Activated naive CD8-positive, alpha-beta T cell treated with anti-CD3 and anti-CD28 coated beads for 36 hours (primary cell): ENCODE measurements at places on chromosomes 5 and 9. TPM values are rescaled to one million over a fixed set of nuclear protein-coding genes. Genes with fewer than 3 reads are reported as not detected.
A peak's percentile ranks its signal among the peaks of the same experiment; 100 is the strongest.

DNA sequence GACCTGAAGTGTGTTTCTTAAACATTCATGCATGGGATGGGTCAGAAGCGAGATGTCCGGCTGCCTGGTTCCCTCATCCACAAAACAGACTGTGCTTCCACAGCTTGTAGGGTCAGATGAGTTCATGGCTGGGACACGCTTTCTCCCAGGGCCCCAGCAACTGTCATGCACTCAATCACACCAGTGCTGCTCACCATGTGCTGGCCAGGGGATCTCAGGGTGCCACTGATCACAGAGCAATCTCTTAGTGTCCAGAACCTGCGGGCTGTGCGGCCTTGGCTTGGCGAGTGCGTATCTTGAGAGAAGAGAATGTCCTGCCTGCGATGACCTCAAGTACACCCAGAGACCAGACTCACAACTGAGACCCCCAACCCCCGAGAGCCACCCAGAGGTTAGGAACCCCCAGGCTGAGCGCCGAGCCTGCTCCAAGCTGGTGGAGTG is 26.0 kb upstream of the FCN2 start:
- peaks cover 25% of the 10 kb centered on the region for H3K27me3 ChIP-seq
- peaks cover 4% of the 10 kb centered on the region for H3K4me1 ChIP-seq
- no peak overlapping the region for H3K27ac ChIP-seq
- no peak for DNase-seq
- H3K4me3 ChIP-seq = no peak overlapping the region
- H3K36me3 ChIP-seq = no peaks in the 10 kb centered on the region

DNA sequence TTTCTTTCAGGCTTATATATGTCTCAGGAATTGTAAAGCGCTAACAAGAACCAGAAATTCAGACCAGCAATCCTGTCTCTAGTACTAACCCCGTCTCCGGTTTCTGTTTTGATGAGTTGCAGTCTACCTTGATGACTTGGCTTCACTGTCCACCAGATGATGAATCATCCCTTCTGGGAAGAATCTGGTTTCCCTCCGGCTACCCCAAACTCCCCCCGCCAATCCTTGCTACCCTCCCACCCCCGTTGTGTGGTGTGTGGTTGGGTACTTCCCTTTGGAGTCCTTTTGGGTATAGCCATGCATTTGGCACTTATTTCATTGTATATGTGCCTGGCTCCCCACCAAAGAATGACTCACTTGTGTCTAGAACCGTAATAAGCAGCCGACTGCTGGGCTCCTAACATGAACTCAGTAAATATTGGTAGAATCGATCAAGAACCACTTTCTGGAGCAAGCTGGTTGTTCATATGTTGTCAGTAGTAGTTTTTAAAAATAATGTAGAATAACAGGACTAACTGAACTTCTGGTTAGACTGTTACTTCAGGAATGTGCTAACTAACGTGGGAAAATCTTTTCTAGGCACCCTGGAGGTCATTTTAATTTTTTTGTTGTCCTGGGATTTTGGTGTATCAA is 8.3 kb upstream of the TGFBI start:
- H3K4me1 ChIP-seq = no peaks in the 10 kb centered on the region
- no peak for DNase-seq
- no peak overlapping the region for H3K27ac ChIP-seq
- no peak overlapping the region for H3K4me3 ChIP-seq
- H3K36me3 ChIP-seq = no peaks in the 10 kb centered on the region

- H3K4me1 ChIP-seq = peaks cover 4% of the 10 kb centered on the region
- peak; percentile 1 for DNase-seq
- no peak within 1 kb of the TSS for H3K27ac ChIP-seq
- peaks cover 72% of the 10 kb centered on the region for H3K27me3 ChIP-seq
- peak within 1 kb of the TSS; percentile 61 for H3K4me3 ChIP-seq
Measured at GRCh38 chr5:72107131-72107900, at the start of gene MAP1B. TSS of gene MAP1B (plus strand) at chr5:72107475. CDS start at chr5:72107532, 57 bp downstream.

DNA sequence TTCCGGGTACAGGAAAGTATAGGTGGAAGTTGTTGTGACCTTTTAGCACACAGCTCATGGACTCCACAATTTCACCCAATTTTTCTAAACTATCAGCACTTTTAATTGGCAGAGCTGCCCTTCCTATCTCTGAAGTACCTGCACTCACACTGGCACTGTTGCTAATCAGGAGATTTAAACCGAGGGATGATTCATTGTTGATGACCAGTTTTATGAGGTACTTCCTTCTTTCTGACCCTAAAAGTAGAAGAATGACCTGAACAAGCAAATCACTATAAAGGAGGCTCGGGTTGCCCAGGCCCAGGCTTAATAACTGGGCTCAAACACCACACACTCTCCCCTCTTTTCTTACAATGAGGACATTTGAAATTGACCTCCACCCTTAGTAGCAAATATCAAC is 105.9 kb downstream of the KCNN2 start:
- no peaks in the 10 kb centered on the region for H3K36me3 ChIP-seq
- no peaks in the 10 kb centered on the region for H3K4me1 ChIP-seq
- DNase-seq = no peak
- H3K27ac ChIP-seq = no peak overlapping the region
- H3K27me3 ChIP-seq = no peaks in the 10 kb centered on the region
- H3K4me3 ChIP-seq = no peak overlapping the region

DNA sequence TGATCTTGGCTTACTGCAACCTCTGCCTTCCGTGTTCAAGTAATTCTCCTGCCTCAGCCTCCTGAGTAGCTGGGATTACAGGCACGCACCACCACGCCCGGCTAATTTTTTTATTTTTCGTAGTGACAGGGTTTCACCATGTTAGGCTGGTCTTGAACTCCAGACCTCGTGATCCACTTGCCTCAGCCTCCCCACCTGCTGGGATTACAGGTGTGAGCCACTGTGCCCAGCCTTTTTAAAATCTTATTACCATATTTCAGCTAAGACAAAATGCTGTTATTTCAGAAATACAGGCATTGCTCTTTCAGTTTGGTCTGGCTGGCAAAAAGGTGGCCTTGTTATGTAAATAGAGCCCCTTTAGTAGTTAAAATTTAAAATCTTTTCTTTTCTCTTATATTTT is 46.9 kb upstream of the GLDC start:
- DNase-seq = no peak
- H3K27ac ChIP-seq = peak overlapping the region; percentile 52
- H3K36me3 ChIP-seq = no peaks in the 10 kb centered on the region
- no peak overlapping the region for H3K4me3 ChIP-seq
- no peaks in the 10 kb centered on the region for H3K27me3 ChIP-seq

- H3K27me3 ChIP-seq = no peaks in the 10 kb centered on the region
- no peak for DNase-seq
- peaks cover 44% of the 10 kb centered on the region for H3K36me3 ChIP-seq
Measured at GRCh38 chr5:131384173-131384572, 120.3 kb downstream of the CDC42SE2 start.

The MRPL50 gene
- total RNA-seq = 17.3 TPM

The CXCL14 gene
- total RNA-seq = not detected

The DRD1 gene
- not detected for total RNA-seq
